SHP77 (cell line): ENCODE measurements at places on chromosomes 4 and X.

GRCh38 chrX:103254921-103255493 is at the start of gene TCEAL8:
Gene TCEAL8 (minus strand): TSS chrX:103255155. CDS start chrX:103253979, 1,176 bp downstream.
- peak; percentile 36 for DNase-seq

- DNase-seq, result no peak
These were observed 210.8 kb downstream of the ARHGAP10 start for GRCh38 chr4:147942729-147943128.

- DNase-seq, result no peak
These were observed 34.6 kb downstream of the SEPTIN11 start for GRCh38 chr4:76984127-76984526.

DNA sequence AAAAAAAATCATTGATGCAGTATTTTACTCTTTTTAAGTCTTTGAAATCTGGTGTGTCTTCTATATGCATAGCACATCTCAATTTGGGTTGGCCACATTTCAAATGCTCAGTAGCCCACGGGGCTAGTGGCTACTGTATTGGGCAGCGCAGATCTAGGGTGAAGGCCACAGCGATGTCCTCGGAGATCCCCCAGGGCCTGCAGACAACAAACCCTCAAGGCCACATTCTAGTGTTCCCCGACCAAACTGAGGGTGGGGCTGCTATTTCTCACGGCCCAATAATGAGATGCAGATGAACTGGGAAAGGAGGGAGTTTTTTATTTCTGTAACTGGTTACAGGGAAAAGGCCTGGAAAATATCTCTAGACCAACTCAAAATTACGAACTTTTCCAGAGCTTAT is 23.6 kb downstream of the NYX start:
- no peak for DNase-seq
